ENCODE measurements at places on chromosomes 12 and 14. TPM values are rescaled to one million over a fixed set of nuclear protein-coding genes. Genes with fewer than 3 reads are reported as not detected.

- H3K4me3 ChIP-seq: no peak overlapping the region
- H3K4me1 ChIP-seq: no peaks in the 10 kb centered on the region
- no peak for DNase-seq
- no peaks in the 10 kb centered on the region for H3K36me3 ChIP-seq
- no peak overlapping the region for H3K27ac ChIP-seq
- no peaks in the 10 kb centered on the region for H3K27me3 ChIP-seq
Measured at GRCh38 chr12:130601327-130601726, 114.8 kb downstream of the RIMBP2 start.

DNA sequence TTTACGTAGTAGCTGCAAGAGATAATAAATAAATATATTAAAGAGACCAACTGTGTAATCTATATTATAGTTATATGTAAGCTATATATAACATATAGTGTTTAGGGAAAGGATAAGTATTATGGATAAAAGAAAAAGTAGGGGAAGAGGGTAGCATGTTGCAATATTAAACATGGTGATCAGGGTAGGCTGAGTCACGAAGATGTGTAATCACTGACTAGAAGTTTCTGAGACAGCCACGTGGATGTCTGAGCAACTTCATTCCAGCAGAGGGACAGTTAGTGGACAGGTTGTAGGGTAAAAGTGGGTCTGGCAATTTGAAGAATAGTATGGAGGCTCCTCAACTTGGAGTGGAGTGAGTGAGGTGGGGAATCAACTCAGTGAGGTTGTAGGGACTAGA is 109.7 kb downstream of the ANO4 start:
- no peak for DNase-seq
- no peaks in the 10 kb centered on the region for H3K4me1 ChIP-seq
- no peaks in the 10 kb centered on the region for H3K27me3 ChIP-seq
- H3K36me3 ChIP-seq: no peaks in the 10 kb centered on the region
- no peak overlapping the region for H3K4me3 ChIP-seq

GRCh38 chr14:94368956-94369355 is 19.4 kb downstream of the SERPINA1 start:
- H3K4me1 ChIP-seq: no peaks in the 10 kb centered on the region
- no peak overlapping the region for H3K4me3 ChIP-seq
- H3K36me3 ChIP-seq: no peaks in the 10 kb centered on the region
- H3K27ac ChIP-seq: no peak overlapping the region

- no peaks in the 10 kb centered on the region for H3K4me1 ChIP-seq
- no peak for DNase-seq
- no peak overlapping the region for H3K27ac ChIP-seq
- H3K27me3 ChIP-seq: no peaks in the 10 kb centered on the region
Measured at GRCh38 chr14:68040633-68041369, 221.2 kb downstream of the RAD51B start.

- no peaks in the 10 kb centered on the region for H3K36me3 ChIP-seq
- H3K4me1 ChIP-seq: no peaks in the 10 kb centered on the region
- no peak overlapping the region for H3K4me3 ChIP-seq
- no peak overlapping the region for H3K27ac ChIP-seq
- peaks cover 3% of the 10 kb centered on the region for H3K27me3 ChIP-seq
- no peak for DNase-seq
Measured at GRCh38 chr12:62865937-62866336, 69.0 kb downstream of the PPM1H start.

DNA sequence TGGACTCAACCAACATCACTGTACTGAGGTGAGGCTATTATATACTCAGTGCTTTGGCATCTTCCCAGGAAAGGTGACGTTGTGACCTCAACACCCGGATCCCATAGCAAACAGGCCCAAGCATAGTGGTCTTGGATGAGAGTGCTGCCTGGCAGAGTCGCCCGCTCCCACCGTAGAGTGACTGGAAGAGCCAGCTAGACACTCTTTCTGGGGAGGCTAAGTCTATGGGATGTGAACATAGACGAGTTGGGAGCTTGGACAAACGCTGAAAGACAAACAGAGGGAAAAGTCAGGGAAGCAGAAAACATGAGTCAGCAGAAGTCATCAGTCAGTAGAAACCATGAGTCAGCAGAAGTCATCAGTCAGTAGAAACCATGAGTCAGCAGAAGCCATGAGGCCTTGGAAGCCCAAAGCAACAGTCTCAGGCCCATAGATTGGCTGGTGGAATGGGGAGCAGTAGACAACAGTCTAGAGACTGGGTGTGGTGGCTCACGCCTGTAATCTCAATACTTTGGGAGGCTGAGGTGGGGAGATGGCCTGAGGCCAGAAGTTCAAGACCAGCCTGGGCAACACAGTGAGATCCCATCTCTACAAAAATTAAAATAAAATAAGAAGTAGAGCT is 66.4 kb upstream of the MAP1LC3B2 start:
- H3K36me3 ChIP-seq: no peaks in the 10 kb centered on the region
- H3K4me3 ChIP-seq: no peak overlapping the region
- no peaks in the 10 kb centered on the region for H3K27me3 ChIP-seq
- no peak for DNase-seq

- peaks cover 9% of the 10 kb centered on the region for H3K36me3 ChIP-seq
- H3K27ac ChIP-seq: no peak overlapping the region
- H3K27me3 ChIP-seq: peaks cover 26% of the 10 kb centered on the region
- peak; percentile 94 for DNase-seq
- peaks cover 78% of the 10 kb centered on the region for H3K4me1 ChIP-seq
- peak overlapping the region; percentile 48 for H3K4me3 ChIP-seq
Measured at GRCh38 chr14:24332268-24332993, 2.4 kb downstream of the ADCY4 start.

DNA sequence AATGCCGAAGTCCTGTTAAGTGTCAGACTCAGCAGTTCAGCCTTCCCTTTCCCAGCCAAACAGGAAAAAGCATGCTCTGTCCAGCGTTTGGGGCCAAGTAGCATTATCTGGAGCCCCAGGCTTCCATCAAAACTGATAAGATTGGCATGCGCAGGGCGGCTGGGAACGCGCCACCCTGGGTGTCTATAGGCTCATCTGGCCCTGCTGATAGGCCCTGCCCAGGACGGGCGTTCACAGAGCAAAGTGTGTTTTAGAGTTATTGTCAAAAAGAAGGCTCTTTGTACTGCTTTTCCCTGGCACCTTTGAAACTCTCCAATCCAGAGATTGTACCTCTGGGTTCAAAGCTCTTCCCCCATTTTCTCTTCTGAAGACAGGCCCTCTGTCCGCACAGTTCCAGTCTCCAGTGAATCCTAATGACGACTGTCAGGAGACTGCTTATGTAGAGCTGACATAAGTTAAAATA is at the start of gene ART4:
Gene ART4, minus strand, starts transcription at position 102 of the 463 bp plus-strand sequence. CDS start 413 bp downstream, outside the sequence.
- no peak within 1 kb of the TSS for H3K4me3 ChIP-seq
- H3K36me3 ChIP-seq: no peaks in the 10 kb centered on the region
- no peak for DNase-seq
- H3K27ac ChIP-seq: no peak within 1 kb of the TSS

GRCh38 chr12:15710860-15711510 is 78.2 kb downstream of the EPS8 start:
- no peaks in the 10 kb centered on the region for H3K36me3 ChIP-seq
- no peak for DNase-seq
- no peak overlapping the region for H3K27ac ChIP-seq
- H3K27me3 ChIP-seq: no peaks in the 10 kb centered on the region

DNA sequence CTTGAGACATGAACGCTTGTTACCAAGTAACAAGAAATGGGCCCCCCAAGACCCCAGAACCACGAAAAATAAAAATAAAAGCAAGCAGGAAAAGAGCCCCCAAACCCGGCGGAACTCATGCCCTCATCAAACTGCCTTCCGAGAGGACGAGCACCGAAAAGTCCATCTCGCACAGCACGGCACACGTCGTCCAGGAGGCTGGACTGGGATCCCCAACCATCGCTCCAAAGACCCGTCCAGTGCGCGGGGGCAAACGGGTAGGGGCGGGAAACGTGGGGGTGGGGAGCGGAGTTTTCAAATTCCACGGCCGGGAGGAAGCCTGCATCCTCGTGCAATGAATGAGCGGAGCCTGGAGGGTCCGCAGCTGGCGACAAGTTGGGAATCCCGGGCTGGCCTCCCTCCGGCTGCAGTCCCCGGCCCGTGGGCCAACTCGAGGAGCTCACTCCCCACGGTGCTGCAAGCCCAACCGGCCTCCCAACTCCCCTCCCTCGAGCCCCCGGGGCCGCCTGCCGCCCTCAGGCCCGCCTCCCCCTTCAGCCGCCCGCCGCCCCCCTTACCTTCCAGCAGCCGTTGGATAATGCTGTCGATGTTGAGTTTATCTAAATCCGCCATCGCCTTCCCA is 484 bp downstream of the PPP1CC start:
- H3K4me3 ChIP-seq: peak overlapping the region; percentile 95
- peak overlapping the region; percentile 71 for H3K27ac ChIP-seq
- H3K36me3 ChIP-seq: no peaks in the 10 kb centered on the region
- DNase-seq: no peak
- H3K27me3 ChIP-seq: no peaks in the 10 kb centered on the region

DNA sequence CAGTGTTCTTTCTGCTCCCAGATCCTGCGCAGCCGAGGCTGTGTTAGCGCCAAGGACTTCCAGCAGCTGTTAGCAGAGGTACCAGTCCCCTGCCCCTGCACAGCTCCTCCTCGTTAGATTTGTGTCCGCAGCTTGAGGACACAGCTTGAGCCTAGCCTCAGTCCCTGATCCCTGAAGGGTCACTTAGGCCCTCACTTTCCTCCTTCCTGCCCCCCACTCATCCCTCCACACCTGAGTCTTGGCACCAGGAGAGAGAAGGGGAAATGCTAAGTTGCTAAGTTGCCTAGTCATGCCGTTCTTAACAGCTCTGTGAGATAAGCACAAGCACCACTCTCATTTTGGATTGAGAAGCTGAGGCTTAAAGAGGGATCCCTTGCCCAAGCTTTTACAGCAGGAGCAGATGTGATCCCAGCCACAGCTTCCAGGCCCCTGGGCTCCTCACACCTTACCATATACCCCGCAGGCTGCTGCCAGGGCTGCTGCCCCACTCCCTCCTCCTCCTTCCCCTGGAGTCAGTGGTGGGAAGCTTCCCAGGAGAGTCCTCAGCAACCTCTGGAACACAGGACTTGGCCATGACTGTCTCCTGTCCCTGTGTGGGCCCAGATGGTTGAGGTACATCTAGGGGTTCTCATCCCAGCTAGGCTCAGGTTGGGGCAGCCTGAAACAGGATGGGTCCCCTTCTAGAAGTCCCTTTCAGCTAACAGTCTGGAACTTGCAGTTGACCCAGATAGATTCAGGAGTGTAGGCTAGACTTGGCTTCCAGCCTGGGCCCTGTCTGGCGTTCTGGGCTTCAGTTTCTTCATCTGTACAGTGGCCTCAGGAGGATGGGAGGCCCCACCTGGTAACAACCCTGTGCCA is 975 bp downstream of the OGFOD2 start:
- peak overlapping the region; percentile 97 for H3K4me3 ChIP-seq
- H3K36me3 ChIP-seq: peaks cover 15% of the 10 kb centered on the region
- H3K27ac ChIP-seq: peak overlapping the region; percentile 99
- no peaks in the 10 kb centered on the region for H3K27me3 ChIP-seq

- H3K27ac ChIP-seq: peak overlapping the region; percentile 78
- H3K36me3 ChIP-seq: peaks cover 31% of the 10 kb centered on the region
- H3K27me3 ChIP-seq: no peaks in the 10 kb centered on the region
- H3K4me3 ChIP-seq: peak overlapping the region; percentile 98
Measured at GRCh38 chr12:52070185-52070925, 577 bp downstream of the ATG101 start.

- no peaks in the 10 kb centered on the region for H3K27me3 ChIP-seq
- peaks cover 58% of the 10 kb centered on the region for H3K4me1 ChIP-seq
- no peak overlapping the region for H3K4me3 ChIP-seq
- DNase-seq: no peak
Measured at GRCh38 chr14:69647213-69647612, 35.8 kb downstream of the SUSD6 start.

DNA sequence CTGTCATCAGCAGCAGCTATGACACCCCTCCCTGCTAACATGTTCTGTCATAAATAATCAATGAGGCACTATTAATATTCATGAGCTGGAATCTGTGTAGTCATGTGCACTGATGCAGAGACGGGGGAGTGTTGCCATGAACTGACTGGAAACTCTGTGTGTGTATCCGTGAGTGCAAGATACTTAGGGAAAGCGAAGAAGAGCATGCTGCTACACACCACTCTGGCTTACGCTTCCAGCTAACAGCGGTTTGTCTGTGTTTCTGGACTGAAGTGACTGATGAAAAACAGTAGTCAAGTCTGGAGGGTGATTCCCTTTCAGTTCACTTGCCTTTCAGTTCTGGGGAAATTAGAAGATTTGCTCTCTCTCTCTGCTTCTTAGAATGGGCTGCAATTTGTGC is 249.4 kb downstream of the PDZRN4 start:
- H3K27ac ChIP-seq: no peak overlapping the region
- H3K4me3 ChIP-seq: no peak overlapping the region
- H3K4me1 ChIP-seq: no peaks in the 10 kb centered on the region
- no peak for DNase-seq
- no peaks in the 10 kb centered on the region for H3K27me3 ChIP-seq

- DNase-seq: no peak
- no peaks in the 10 kb centered on the region for H3K27me3 ChIP-seq
- no peaks in the 10 kb centered on the region for H3K4me1 ChIP-seq
- no peak overlapping the region for H3K4me3 ChIP-seq
Measured at GRCh38 chr12:24488091-24488596, 460.8 kb downstream of the BCAT1 start.

DNA sequence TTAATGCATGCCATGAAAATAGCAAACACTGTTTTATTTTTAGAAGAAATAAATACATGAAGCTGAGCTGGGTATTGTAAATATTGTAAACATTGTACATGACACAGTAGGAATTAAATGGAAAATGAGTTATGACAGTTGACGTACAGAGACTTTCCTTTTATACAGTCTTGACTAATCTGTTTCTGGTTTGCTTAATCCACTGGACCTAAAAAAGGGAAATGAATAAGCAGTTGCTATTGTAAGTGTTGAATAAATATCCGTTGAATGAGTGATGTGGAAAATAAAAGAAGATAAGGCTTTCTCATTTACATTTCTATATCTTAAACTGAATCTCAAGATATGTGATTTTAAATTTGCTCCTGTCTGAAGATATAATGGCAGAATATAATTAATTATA is 15.0 kb downstream of the PMCH start:
- H3K4me1 ChIP-seq: no peaks in the 10 kb centered on the region
- no peaks in the 10 kb centered on the region for H3K36me3 ChIP-seq
- no peaks in the 10 kb centered on the region for H3K27me3 ChIP-seq
- DNase-seq: no peak
- no peak overlapping the region for H3K4me3 ChIP-seq

- H3K27ac ChIP-seq: no peak overlapping the region
- H3K27me3 ChIP-seq: no peaks in the 10 kb centered on the region
- no peak overlapping the region for H3K4me3 ChIP-seq
- no peaks in the 10 kb centered on the region for H3K36me3 ChIP-seq
Measured at GRCh38 chr12:92703786-92704185, 997 bp downstream of the PLEKHG7 start.

GRCh38 chr14:92360651-92361370 is 37.8 kb downstream of the SLC24A4 start:
- no peaks in the 10 kb centered on the region for H3K36me3 ChIP-seq
- H3K27ac ChIP-seq: no peak overlapping the region
- no peak for DNase-seq
- H3K4me1 ChIP-seq: no peaks in the 10 kb centered on the region
- peaks cover 7% of the 10 kb centered on the region for H3K27me3 ChIP-seq

NCOR2 gene
- total RNA-seq: 140 TPM

ZNF891 gene
- 4.5 TPM for total RNA-seq

HHIPL1 gene
- total RNA-seq: not detected

CCDC197 gene
- total RNA-seq: not detected

PIP4K2C gene
- 15.1 TPM for total RNA-seq

CRADD gene
- total RNA-seq: 5.8 TPM

FLVCR2 gene
- 2.3 TPM for total RNA-seq

INHBC gene
- total RNA-seq: 0.33 TPM

PCED1B gene
- total RNA-seq: 18.7 TPM

KRT8 gene
- total RNA-seq: 0.63 TPM

ITPK1 gene
- total RNA-seq: 19.0 TPM

NAV3 gene
- total RNA-seq: not detected

CLEC2A gene
- not detected for total RNA-seq
